NCI-H774 (cell line): ENCODE measurements at places on chromosomes 11 and 22.

GRCh38 chr22:30014244-30014643 lies 66.0 kb upstream of the HORMAD2 start:
- DNase-seq: no peak

GRCh38 chr11:23123753-23124152 lies 263.5 kb upstream of the CCDC179 start:
- no peak for DNase-seq

DNA sequence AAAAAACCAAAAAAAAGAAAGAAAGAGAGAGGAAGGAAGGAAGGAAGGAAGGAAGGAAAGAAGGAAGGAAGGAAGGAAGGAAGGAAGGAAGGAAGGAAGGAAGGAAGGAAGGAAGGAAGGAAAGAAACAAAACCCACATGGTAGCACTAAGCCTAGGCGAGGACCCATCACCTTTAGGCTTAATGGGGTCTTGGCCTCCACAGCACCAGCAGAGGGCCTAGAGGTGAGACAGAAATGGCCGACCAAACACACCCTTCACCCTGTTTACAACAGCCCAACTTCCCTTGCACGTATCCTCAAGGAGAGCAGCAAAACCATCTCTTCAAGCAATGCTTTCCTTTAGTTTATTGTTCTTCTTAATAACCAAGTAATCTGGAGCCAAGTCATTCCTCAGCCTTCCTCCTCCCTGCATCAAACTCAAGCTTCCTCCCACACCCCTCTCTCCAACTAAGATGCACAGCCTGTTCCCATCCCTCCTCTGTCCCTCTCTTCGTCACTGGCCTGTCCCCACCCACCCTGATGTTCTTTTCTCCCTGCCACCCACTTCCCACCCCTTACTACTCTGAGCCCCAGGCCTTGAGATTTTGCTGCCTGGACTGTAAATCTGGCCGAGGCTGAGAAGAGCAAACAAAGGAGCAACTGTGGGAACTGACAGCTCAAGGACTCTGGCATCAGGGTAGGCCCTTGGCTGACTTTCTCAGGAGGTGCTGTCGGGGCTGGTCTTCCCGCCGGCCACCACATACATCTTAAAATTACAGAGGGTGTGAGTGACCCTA lies 26.0 kb downstream of the POU2AF1 start:
- no peak for DNase-seq

DNA sequence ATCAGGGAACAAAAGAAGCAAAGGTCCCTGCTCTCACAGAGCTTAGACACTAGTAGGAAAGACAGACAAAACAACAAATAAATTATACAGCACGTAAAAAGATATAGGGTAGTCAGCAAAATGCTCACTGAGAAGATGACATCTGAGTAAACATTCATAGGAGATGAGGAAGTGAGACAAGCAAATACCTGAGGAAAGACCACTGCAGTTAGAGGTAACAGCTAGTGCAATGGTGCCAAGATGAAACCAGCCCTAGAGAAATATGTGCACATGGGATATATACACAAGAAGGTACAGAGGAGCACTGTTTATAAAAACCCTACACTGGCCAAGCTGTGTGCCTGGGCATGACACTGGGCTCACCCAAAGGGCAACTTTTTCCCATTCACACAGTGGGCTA lies 9.8 kb downstream of the CYP2R1 start:
- DNase-seq: no peak

DNA sequence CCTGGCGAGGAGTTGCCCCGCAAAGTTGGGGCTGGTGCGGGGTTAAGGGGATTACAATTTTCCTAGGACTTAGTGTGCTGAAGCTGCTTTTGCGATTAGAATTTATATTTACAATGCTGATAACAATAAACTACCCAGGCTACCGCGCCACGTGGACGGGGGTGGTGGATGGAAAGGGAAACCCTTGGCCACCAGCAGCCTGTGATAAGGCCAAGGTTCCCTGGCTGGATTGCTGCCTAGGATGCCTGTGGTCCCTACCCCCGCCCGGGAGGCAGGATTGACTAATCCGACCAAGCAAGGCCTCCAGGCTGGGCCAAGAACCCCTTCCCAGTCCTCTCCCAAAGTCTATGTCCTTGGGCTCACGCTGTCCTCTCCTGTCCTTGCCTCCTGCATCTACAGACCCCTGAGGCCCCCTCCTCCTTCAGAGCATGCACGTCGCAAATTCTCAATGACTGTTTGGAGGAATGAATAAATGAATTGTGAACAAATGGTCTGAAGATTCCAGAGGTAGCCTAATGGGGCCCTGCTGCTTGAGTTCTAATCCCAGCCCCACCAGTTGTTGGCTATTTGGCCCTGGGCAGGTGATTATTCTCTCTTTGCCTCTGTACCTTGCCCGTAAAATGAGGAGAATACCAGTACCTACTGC lies 7.6 kb upstream of the CHKA start:
- DNase-seq: no peak

GRCh38 chr22:30749272-30749671 lies 54.6 kb downstream of the OSBP2 start:
- DNase-seq: no peak

DNA sequence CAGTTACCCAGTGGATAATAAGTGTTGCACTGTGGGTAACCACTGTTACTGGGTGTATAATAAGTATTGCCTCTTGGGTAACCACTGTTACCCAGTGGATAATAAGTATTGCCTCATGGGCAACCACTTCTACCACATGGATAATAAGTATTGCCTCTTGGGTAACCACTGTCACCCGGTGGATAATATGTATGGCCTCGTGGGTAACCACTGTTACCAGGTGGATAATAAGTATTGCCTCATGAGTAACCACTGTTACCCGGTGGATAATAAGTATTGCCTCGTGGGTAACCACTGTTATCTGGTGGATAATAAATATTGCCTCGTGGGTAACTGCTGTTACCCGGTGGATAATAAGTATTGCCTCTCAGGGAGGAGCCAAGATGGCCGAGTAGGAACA lies 29.7 kb upstream of the NXPE4 start:
- DNase-seq: no peak
